ENCODE measurements at places on chromosomes 2 and 18.

DNA sequence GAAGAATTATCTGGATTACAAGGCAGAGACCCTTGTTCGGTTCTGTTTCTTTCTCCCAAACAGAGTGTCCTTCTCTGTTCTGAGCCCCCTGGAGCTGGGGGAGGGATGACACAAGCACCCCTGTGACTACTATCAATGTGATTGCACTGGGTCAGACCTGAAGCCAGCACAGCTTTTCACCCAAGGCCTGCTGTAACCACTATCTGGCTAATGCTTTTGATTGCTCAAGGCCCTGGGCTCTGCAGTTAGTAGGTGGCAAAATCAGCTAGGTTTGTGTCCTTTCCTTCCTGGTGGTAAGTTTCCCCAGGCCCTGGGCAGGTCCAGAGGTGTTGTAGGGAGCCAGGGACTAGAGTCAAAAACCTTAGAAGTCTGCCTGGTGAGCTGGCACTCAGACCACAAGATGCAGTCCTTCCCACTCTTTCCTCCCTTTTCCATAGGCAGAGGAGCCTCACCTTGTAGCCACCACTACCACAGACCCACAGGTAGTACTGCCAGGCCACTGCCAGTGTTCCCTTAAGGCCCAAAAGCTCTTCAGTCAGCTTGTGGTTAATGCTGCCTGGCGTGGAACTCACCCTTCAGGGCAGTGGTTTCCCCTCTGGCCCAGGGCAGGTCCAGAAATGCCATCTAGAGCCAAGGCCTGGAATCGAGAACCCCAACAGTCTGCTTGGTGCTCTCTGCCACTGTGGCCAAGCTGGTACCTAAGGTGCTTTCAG is 83.0 kb downstream of the FAM117B start:
- no peak for DNase-seq

GRCh38 chr2:108585436-108585835 is 51.2 kb downstream of the LIMS1 start:
- DNase-seq: no peak

DNA sequence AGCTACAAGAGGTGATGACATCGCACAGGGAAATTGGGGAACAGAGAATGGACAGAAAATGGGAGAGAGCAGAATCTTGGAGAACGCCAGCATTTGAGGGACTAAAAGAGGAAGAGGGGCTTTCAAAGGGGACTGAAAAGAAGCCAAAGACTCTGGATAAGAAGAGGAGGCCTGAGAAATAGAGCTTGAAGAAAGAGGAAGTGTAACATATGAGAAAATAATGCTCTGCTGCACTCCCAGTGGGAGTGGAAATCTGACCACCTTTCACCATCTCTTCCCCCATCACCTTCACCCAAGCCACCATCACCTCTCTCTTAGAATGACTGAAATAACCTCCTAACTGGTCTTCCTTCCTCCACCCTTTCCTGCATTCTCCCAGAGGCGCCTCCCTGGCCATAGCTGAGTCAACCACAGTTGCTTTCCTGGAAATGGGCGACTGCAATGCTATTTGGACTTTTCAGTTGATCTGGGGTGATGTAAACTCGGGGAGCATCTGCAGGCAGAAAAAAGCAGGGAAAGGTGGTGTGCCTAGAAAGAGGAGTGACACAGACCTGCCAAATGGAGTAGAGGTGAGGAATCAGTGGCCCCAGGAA is 16.8 kb downstream of the CXCR1 start:
- no peak for DNase-seq

DNA sequence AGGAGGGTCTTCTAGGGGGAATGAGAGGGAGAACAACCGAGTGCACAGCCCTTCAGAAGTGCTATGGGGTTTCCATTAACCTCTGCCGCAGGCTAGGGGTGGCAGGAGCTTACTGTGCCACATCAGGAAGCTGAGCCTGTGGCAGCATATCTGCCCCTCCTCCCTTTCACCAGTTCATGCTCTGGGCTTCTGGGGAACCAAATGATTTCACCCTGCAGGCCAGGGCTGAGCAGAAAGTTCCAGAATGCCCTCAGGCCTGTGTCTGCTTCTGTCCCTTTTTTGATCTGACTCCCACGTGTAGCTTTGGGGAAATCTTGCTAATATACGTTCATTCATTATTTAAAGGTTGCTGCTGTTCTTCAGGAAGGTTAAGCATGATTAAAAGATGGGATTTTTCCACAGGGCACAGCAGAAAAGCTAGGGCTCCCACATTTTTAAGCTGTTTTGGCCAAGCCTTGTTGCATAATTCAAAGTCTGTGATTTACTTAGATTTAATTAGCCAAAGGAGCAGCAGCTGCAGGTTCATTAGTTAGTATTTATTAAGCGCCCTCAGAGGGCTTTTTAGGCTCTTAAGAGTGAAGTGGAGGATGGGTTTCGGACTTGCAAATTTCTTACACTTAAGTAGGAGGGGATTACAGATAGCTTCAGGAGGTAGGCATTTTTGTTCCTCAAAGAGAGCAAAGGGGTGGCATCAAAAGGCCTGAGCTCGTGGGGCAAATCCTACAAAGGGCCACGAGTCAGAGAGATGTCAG is 10.2 kb downstream of the TMEM247 start:
- no peak for DNase-seq

GRCh38 chr2:144477281-144477956 is 42.5 kb downstream of the ZEB2 start:
- no peak for DNase-seq
